SK-N-SH treated with all-trans-retinoic acid at 6 μM for 48 hours (cell line): ENCODE measurements at places on chromosomes 6 and 20.

DNA sequence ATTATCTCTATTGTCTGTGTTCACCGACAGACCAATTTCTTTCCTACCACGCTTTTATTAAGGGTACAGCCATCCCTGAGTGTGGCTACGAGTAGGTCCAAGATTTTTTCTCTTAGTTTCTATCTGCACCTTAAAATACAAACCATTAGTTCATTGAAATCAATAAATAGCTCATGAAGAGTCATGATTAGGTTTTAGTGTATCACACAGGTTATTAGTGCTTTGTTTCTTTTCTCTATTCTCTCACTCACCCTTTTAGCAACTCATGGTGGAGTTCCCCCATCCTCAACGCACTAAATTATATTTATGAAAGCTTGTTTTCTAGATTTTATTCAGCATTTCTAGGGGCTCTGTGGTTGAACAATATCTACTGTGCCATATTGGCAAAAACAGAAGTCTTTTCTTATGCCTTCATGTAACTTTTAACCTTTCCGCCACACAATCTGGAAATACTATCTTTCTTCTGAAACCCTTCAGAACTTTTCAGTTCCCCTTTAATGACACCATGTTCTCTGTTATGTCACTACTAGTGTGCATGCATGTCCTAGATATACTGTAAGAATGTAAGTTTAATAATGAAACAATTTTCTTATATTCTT lies 128.2 kb upstream of the LAMA2 start:
- ATAC-seq: no peak

- ATAC-seq: no peak
Observed at GRCh38 chr6:116011520-116011919, 49.2 kb downstream of the FRK start.

DNA sequence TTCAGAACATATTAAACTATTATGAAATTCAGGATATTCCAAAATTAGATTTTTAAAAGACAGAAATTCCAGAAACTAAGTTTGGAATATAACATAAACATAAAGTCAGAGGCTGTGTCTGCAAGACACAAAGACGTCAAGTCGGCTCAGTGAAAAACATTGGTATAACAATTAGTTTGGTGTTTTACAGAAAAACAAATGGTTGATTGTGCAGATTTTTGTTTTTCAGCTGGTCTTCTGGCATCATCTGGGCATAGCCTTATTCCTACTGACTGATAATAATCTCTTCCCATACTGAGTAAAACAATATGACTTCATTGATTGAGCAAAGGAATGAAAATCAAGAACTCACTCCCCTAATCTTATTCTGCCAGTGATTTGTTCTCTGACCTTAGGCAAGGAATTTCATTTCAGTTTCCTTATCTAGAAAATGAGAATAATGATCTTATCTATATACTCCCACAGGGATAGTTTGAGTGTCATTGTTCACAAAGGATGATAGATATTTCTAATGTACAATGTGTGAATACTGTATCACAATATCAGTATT lies 84.3 kb downstream of the FRK start:
- no peak for ATAC-seq

DNA sequence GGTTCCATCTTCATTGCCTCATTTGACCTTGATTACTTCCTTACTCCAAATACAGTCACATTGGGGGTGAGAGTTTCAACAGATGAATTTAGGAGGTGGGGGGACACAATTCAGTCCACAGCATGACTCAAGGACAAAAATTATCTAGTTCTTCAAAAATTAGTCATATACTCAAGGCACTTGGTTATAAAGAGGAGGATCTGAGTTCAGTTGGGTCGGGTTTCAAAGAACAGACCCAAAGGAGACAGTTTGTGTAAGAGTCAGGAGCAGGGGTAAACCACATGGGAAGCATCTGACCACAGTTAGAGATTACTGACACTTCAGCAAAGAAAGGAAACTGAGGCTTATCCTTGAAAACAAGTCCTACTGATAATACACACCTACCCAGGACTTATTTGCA lies 138.0 kb downstream of the TBC1D7 start:
- ATAC-seq: no peak

- no peak for ATAC-seq
Observed at GRCh38 chr6:107154131-107154800, 39.0 kb upstream of the BEND3 start.

DNA sequence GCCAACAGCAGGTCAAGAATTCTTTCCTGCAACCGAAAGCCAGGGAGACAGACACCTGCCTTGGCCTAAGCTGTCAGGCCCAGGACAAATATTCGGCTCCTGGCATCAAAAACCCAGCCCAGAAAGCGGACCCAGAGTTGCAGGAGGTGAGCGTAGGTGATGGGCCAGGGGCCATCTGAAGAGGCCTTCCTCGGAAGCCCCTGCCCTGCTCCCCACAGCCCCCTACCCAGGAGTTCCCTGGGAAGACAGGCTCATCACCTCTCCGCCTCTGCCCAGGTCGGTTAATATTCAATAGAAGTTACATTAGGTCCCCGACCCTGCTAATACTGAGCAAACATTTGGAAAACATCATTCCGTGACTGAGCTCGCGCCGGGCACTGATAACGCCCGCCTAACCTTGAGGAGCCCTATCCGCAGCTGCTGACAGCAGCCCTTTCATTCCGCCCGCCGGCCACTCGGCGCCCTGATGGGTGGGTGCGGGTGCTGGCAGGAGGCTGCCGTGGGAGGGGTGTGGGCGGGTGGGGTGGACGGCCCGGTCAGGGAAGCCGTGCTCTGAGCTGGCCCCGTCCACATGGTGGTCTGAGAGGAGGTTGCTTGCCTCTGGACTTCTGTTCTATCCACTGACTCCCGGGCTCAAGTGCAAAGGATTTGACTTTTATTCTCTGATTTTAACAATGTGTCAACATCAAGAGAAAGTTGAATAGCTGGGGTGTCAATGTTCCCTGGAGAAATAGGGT lies 55.7 kb downstream of the HNF4A start:
- no peak for ATAC-seq

DNA sequence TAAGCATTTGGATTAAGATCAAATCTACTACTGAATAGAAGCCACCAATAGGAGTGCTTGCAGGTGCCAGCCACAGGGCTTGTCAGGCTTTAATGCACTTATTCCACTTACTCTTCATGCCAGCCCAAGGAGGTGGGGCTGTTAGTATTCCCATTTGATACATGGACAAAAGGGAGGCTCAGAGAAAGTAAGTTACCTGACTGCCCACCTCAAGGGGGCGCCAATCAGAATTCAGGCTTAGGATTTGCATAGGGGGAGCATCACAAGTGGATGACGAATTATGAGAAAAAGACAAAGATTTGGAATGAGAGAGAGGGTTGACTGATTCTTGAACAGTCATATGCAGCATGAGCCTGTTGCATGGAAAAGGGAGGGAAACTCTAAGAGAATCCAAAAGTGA lies 188.4 kb upstream of the TSHZ2 start:
- no peak for ATAC-seq
